ENCODE measurements at places on chromosomes 4 and X.
A peak's percentile ranks its signal among the peaks of the same experiment; 100 is the strongest.

DNA sequence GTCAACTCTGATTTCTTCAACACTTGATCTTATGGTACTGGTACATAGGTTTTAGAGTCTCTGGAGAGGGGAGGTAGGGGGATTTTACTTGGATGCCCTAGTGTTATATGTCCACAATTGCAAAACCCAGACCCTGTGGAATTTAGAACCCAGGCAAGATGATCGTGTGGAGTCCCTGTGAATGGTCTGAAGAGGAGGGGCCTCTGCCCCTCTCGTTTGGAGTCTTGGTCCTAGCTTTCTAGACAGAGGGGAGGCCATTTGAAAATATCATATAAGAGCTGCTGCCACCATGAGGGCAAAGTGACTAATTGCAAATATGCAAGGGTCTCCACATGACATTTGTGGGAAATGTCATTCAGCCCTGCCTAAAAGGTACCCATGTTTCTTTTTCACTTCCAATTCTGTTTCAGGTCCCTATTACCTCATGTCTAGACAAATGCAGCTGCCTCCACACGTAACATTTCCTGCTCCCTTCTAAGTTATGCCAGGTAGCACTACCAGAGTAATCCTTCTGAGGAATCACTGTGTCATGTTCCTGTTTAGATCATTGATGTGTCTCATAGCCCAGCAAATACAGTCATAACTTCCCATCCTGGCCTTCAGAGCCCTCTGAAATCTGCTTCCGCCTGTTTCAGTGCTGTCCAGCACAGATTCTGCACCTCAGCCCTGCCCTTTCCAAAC is 126.8 kb downstream of the KLHL8 start:
- DNase-seq, result peak; percentile 26

DNA sequence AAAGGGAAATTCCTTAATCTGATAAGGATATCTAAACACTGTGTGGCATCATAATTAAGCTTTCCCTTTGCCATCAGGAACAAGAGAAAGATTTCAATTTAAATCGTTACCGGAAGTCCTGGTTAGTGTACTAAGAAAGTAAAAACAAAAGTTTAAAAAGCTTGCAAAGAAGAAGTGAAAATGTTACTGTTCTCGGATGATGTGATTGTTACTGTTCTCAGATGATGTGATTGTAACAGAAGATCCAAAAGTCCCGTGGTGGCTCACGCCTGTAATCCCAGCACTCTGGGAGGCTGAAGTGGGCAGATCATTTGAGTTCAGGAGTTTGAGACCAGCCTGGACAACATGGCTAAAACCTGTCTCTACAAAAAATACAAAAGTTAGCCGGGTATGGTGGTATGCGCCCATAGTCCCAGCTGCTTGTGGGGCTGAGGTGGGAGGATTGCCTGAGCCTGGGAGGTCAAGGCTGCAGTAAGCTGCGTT is 62.5 kb downstream of the RGS12 start:
- DNase-seq, result peak; percentile 21

DNA sequence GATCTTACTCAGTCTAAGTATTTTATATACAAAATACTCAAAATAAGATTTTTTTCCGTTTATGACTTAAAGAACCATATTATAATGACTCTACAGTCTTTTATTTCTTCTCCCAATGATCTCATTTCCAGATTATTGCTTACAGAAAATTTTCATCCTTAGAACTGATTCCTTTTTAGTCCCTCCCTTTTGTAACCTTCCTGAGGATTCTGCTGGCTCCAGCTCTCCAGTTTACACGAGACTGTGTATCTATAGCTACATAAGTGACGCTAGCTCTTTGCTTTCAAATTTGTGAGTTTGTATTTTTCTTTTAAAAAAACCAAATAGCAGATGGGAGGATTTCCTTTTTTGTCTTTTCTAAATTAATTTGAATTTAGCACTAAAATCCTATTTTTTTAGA is 24.0 kb downstream of the FHDC1 start:
- DNase-seq, result no peak

DNA sequence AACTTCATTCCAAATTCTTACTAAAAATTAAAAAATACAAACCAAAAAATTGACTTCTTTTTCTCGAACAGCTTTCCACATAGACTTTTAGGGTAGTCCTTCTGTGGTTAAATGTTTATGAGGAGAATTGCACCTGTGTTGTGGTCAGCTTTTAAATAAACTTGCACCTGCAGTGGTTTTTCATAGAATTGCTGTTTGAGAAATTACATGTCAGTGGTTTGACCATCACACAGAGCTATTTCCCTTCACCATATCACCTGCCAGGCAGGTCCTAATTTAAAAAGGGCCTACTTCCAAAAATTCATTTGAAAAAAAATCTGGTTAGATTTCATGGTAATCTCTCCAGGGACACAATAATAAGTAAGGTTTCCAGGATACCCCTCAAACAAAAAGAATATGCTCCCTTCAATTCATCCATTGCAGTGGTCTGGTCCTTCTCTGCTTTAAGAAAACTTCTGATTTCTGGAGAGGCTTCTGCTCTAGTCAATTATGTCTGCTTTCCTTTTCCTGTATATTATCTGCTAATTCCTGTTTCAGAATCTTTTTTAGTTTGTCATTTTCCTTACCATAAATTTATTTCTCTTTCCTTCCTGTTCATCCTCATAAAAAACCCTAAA is 9.8 kb upstream of the UTP3 start:
- no peak for DNase-seq

DNA sequence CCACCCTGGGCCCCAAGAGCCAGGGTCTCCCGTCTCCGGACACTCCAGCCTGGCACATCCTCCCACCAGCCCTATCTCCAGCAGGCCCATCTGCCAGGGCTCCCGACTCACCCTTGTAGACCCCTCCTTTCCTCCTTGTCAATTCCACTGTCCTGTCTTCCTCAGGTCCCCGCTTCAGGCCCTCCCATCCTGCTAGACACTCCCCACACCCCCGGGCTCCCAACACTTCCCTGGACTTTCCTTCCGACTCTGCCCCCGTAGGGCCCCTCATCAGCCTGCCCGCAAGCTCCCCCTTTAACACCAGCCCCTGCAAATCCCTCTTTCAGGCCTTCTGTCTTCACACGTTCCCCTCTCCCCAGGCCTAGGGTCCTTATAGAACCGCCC is 1.1 kb downstream of the PRAF2 start:
- no peak for DNase-seq

- no peak for DNase-seq
These were observed 81.5 kb downstream of the QRFPR start for GRCh38 chr4:121299367-121299766.

DNA sequence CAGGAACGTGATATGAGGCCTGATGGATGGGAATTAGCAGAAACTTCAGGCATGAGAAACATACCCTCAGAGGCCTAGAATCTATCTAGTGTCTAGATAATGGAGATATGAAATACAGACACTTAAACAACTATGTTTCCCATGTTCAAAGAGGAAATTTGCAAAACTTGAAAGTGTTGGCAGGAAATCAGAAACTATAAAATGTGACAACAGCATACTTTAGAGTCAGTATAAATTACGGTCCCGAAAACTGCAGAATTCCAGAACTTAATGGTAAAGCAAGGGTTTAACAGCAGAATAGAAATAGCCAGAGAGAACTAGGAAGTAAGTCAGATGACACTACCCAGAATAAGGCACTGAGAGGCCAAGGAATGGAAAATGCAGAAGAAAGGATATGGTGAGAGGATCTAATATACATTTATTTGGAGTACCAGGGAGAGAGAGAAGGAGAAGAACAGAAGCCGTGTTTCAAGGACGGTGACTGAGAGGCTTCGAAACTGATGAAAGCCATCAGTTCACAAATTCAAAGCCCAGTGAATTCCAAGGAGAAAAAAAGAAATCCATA is 7.4 kb downstream of the HTT-AS start:
- no peak for DNase-seq

DNA sequence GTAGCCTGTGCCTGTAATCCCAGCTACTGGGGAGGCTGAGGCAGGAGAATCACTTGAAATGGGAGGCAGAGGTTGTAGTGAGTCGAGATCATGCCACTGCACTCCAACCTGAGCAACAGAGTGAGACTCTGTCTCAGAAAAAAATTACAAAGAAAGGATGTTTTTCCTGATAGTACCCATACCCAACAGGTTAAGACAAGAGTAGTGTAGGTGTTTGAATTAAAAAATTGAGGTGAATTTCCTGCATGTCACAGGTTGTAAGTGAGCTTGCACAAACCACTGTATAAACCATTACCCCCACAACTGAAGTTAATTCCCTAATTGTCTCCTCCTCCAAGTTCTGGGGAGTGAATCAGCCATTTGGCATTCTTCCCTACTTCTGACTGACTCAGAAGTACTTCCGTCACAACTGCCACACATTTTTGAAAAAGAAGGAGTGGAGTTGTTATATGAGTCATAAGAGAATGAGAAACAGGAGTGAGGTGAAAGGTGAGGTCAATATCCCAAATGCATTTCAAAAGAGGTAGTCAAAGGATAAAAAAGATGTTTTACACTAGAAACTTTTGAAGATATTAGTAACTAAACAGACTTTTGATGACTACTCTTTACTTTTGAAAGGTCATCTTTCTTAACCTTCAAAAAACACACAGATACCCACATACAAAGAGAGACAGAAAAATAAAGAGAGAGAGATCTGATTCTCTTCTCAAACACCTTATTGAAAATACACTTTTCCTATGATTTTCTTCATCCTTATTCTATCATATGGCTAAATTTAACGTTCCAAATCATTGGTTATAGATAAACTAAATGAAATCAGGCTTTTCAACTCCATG is 134.5 kb downstream of the BTC start:
- DNase-seq, result peak; percentile 63

DNA sequence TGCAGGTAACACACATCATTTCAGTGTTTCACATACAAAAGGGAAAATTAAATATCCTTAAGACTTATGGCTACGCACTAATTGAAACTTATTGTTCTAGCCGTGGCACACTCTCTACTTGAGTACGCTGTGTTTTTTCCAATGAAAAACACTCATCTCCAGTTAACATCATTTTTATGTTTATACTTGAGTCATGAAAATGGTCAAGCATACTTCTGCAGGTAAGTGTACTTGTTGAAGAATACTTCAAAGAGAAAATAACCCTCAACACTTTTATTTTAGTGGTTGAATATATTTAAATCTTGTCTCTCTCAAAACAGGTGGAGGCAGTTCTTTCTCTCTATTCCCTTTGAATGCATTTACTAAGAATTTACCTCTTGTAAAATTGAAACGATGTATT is 538.7 kb upstream of the PCDH7 start:
- DNase-seq, result no peak

DNA sequence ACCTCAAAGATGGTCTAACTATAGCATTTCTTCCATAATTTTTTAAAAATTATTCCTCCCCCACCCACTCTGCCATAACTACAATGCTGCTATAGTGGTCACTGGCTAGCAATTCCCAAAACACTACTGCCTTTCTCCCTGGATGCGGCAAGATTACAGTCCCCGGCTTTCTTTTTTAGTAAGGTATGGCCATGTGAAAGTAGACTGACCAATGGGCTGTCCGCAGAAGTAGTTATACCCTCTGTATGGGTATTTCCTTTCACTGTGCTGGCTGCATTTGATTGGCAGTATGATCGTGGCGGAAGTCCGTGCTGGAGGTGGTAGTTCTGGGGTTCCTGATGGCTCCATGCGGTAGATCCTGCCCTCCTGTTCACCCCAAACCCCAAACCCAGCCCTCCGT is 166.0 kb downstream of the FBXO8 start:
- no peak for DNase-seq

GRCh38 chr4:138334346-138335016 is 92.3 kb upstream of the SLC7A11 start:
- DNase-seq, result no peak

DNA sequence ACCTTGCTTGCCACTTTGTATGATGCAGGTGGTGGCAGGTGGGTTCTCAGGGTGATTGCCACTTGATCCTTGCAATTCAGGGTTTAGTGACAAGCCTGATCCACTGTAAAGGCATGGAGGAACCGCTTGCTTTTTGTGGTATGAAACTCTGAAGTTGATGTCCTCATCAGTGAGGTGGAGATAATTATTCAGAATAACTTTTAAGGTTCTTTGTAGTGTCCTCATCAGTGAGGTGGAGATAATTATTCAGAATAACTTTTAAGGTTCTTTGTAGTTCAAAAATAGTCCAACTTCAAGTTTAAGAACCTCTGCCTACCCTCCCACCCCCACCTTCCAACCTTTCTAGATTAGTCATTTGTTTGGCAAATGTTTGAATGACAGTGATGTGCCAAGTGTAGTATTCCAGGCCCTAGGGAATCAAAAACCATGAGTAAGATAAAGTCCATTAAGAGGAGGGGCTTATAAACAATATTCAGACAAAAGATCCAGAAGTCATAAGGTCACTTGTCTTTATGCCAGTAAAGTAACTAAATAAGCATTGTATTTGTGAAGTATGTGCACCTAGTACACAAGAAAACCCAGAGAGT is 51.2 kb downstream of the DCUN1D4 start:
- DNase-seq, result no peak

- DNase-seq, result peak; percentile 72
These were observed 2.2 kb downstream of the MAMLD1 start for GRCh38 chrX:150365051-150365989.

DNA sequence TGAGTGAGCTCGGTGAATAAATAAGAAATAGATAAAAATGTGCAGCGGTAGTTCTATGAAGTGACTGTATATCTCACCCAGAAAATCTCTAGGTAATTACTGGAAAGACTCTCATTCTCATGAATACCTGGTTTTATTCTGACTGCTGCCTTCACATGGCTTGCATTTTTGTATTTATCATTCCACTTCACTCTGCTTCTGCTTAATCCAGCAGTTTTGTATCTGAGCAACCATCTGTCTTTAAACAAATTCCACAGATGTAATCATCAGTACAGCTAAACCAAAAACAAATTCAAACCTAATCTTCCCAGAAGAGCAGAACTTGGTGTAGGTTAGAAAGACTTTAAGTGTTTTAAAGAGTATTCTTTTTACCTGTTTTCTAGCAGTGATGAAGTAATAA is 11.2 kb upstream of the ALB start:
- no peak for DNase-seq

- DNase-seq, result peak; percentile 26
These were observed 661 bp downstream of the SPIN4 start for GRCh38 chrX:63350465-63350877.

DNA sequence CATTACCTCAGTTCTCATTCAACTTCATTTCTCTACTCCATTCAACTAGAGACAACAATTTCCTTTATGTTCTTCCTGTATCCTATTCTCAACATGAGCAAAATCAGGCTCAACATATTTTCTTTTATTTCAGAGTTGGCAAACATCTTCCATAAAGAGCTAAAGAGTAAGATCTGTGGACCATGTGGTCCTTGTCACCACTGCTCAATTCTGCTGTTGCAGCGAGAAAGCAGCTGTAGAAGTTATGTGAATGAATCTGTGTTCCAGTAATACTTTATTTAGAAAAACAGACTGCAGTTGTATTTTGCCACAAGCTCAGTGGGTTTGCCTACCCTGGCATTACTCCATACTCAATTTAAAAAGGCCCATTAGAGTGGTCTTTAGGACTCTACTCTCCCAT is 2057.3 kb downstream of the ARAP2 start:
- no peak for DNase-seq

- DNase-seq, result no peak
These were observed 369.2 kb upstream of the LCORL start for GRCh38 chr4:18390655-18391353.

GRCh38 chrX:136176399-136176825 is 29.1 kb downstream of the FHL1 start:
- peak; percentile 40 for DNase-seq

Measured in adrenal gland (tissue), 19 donors.